ENCODE measurements at places on chromosomes 1 and 21. TPM values are rescaled to one million over a fixed set of nuclear protein-coding genes. Genes with fewer than 3 reads are reported as not detected.

GFI1 gene
- total RNA-seq, result not detected

- DNase-seq, result no peak
Measured at GRCh38 chr1:167554028-167554779, 642 bp upstream of the CREG1 start.

DNA sequence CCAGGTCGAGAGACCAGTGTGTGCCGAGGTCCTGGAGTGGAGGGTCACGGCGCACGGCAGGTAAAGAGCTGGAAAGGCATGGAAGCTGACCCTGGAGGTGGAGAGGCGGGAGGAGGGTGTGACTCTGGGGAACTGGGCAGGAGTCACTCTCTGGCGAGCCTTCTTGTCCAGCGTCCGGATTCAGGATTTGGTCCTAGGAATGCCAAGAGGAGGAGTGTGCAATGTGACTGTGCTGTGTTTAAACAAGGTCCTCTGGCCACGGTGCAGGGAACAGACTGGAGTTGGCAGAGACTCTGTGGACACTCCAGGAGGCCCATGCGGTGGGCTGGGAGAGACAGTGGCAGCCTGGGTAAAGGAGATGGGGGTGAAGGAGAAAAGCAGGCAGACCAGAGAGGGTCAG is 64.2 kb upstream of the CASZ1 start:
- no peak for DNase-seq

LRRC39 gene
- not detected for total RNA-seq

- DNase-seq, result no peak
Measured at GRCh38 chr1:65959896-65960567, 167.3 kb downstream of the PDE4B start.

TTC24 gene
- total RNA-seq, result not detected

GRCh38 chr1:168234846-168235547 is 9.2 kb downstream of the SFT2D2 start:
- DNase-seq, result peak; percentile 77

All from GM23248 (cell line).